ENCODE measurements at places on chromosomes 11 and 22.

- no peak for DNase-seq
Observed at GRCh38 chr11:119491753-119492510, 69.0 kb upstream of the THY1 start.

GRCh38 chr11:9041747-9042146 is 37.9 kb upstream of the NRIP3 start:
- DNase-seq: no peak

GRCh38 chr22:47776329-47776728 is 1013.9 kb downstream of the TBC1D22A start:
- DNase-seq: no peak

DNA sequence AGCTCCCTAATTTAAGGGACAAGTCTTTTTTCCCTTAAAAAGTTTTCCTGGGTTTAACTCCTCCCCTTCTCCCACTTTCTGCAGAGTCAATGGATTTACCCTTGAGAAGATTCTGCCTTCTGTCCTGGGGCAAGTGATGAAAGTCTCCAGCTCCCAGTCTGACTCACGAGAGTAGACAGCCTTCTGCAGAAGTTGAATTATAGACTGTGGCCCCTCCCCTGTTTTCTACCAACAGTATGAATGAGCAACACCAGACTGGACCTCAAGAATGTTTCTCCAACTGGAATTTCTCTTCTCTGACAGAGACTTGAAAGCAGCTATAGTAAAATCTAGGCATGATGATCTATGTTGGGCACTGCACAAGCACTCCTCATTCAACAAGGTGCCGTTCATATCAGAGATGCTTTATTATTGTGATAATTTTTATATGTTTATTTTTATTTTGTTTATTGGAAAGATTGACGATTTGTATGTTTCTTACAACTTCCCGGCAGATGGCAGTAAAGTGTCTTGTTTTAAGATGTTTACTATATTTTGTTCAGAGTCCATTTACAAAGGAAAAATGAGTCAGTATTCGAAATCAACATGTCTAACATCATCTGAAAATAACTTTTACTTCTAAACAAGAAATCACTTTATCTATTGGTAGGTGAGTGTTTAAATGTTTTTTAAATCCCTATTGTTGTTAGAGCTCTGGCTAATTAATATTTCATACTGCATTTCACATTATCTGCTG is 56.6 kb downstream of the LMO2 start:
- DNase-seq: no peak

- no peak for DNase-seq
Observed at GRCh38 chr11:87203907-87204602, 166.3 kb downstream of the TMEM135 start.

Data from CD4-positive, alpha-beta T cell treated with Interleukin-15 for 4 hours (primary cell).